NCI-H1436 (cell line): ENCODE measurements at places on chromosomes 6 and 20.

DNA sequence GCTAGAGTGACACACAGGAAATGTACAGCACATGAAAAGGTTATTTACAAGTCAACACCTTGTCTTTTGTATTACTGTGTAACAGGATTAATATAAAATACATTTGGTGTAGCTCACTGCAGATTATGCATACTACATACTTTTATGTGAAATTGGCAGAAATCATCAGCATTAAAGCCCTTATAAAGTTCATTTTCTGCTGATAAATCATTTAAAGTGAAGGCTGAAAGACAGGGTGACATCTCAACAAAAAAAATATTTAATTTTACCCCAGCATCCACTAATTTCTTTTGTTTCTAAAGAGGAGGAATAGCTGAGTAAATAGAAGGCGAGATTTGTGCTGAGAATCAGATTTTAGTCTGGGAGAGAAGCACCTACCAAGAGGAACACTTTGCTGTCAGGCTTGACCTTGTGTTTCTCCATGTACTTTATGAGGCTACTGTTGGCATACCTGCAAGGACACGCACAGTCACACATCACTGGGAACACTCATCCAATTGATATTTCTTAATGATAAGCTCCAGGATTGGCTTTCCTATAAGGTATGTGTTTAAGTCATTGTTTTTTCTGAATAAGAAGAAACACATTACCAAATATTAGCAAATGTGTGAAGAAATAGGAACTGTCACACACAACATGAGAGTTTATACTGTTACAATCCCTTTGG, 146.6 kb upstream of the SLC22A16 start:
- no peak for DNase-seq

GRCh38 chr6:32168350-32168749, 4.0 kb downstream of the EGFL8 start:
- no peak for DNase-seq

GRCh38 chr6:31680226-31681134, at the start of gene LY6G5C:
LY6G5C (minus strand) TSS chr6:31681067; CDS start chr6:31680373, 694 bp downstream.
- peak; percentile 69 for DNase-seq

DNA sequence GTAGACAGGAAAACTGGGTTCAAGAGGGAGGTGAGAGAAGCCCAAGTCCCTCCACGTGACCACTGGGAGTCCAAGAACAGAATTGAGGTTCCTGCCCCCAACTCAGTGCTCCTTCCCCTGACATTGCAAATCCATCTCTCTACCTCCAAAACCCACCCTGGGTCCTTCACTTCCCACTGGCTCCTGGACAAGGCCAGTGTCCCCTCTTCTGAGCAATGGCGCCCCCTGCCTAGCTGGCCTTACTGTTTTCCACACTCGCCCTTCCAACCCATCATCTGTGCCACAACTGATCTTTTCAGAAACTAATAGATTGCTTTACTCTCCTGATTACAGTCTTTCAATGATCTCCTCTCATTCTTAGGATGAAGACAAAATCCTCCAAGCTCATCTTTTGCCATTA, 200.3 kb downstream of the ANKRD60 start:
- DNase-seq, result no peak

GRCh38 chr6:157823528-157824370, 703 bp downstream of the SNX9 start:
- DNase-seq, result peak; percentile 50

DNA sequence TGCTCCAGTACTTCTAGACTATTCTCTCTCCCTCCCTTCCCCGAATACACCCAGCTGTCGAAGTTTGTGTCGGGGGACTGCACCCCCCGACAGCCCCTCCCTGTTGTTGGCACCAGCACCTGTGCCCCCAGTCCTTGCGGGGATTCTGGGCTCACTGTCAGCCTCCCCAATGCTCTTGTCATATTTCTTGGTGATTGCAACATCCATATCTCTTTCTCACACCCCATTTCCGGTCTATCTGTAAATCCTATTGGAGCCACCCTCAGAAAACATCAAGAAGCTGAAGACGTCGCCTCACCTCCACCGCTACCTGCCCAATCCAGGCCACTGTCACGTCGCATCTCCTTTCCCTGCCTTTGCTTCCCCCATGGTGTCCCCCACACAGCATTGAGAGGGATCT, 32.6 kb upstream of the VSTM2L start:
- no peak for DNase-seq

DNA sequence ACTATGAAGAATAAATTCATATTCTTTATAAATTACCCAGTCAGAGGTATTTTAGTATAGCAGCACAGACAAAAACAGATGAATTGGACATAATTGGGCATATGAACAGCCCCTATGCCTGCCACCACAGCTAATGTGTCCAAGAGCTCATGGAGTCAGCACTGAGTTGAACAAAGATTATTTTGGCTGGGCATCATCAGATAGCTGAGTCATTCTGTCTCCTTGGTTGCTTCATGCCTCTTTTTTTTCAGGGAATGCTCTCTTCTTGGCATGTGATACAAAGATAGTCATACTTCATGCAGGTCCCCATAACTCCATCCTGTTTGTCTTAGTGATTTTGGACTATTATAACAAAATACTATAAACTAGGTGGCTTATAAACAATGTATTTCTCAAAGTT, 275.6 kb downstream of the TENT5A start:
- no peak for DNase-seq

DNA sequence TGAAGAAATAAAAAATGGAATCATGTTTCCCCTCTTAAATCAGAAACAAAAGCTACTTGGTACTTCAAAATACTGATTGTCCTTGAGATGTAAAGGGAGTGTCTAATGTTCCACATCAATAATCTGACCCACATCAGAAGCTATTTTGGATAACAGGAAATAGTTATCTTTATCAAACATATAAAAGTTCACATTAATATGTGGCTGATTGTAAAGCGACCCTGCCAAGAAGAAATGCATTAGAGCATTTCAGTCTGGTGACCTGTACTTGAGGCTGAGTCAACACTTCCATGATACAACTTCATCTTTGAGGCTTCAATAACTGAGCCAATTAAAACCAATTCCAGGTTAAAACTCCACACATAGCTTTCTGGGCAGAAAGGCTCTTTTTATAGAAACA, 31.8 kb downstream of the SYNE1 start:
- no peak for DNase-seq

GRCh38 chr6:125963817-125964216, 7.2 kb downstream of the HINT3 start:
- no peak for DNase-seq

DNA sequence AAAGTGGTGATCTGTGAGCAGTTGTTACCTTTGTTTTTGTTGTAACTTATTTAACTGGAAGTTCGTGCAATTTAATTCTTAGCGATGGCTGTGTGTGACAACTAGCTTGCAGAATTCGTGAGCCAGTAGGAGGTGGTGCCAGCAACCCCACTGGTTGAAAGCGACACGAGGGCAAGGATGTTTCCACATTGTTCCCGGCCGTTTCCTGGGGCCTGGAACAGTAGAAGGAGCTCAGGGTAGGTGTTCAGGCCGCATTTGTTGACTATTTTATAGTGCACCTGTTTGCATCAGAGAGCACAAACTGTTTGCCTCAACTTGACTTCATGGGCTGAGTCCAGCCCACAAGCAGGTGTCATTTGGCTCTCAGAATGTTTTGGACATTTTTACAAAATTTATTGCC, 112.1 kb upstream of the PTPN1 start:
- no peak for DNase-seq

DNA sequence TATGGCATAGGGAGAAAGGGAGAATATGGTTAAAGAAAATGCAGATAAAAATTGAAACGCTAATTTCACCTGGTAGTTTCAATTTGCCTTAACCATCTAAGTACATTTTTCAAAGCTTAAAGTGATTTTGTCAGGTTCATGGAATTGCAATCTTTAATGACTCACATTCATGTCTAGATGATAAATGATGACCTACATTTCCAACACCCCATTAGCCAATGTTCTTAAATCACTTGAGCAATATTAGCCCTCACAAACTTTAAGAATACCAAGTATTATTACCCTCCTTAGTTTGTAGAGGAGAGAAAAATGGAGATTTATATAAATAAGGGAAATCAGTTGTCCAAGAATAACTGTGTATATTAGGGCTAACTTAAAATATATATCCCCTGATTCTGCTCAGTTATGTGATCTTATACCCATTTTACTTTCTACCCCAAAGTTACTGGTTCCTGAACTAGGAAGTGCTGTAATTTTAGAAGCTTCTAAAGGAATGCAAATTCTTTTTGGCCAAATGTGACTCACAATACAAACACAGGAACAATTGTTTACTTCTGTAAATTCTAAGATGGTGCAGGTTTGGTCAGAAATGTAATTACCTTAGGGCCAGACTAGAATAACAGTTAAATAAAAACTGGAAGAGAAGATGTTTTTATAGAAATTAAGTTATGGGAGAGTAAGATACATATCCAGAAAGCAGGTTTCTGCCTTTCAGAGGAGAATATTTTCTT, 34.5 kb downstream of the TPBG start:
- no peak for DNase-seq

GRCh38 chr6:104887350-104887749, 27.6 kb upstream of the HACE1 start:
- DNase-seq, result no peak

GRCh38 chr6:117933471-117933870, 26.4 kb downstream of the SLC35F1 start:
- no peak for DNase-seq

GRCh38 chr6:84588697-84589080, 175.7 kb downstream of the TBX18 start:
- no peak for DNase-seq

DNA sequence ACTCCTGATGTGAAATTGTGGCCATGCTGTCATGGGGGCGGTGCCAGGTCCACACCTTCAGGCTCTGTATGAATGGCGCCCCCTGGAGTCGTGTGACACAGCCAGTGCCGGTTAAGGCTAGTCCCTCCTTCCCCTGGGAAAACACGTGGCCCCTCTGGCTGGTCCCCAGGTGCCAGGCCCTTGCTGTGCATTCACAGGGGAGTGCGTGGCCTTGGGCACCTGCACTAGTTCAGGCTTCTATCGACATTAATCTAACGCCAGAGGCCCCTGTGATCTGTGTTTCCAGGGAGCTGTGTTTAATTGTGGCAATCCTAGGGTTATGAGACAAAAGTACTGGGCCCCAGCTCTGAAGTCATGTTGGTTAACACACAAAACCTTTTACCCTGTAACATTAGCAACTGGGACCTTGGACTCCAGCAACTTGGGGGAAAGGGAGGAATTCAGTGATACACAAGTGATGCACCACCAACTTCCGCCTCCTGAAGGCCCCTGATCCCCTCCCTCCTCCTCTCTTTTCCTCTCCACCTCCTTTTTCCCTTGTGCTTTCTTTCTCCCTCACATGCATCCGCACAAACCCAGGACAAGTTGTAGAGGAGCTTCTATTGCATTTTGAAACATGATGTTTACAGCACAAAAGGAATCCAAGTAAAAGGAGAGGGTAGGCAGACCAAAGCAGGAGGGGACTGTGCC, 74.0 kb downstream of the SSR1 start:
- peak; percentile 95 for DNase-seq
